ENCODE measurements at places on chromosomes 11 and 22. TPM values are rescaled to one million over a fixed set of nuclear protein-coding genes. Genes with fewer than 3 reads are reported as not detected.
A peak's percentile ranks its signal among the peaks of the same experiment; 100 is the strongest.

- H3K4me3 ChIP-seq, result no peak overlapping the region
- no peak for DNase-seq
- H3K4me1 ChIP-seq, result 0 out of 2 replicates have a peak, but pooled peaks cover 8% of the 10 kb centered on the region
- H3K27ac ChIP-seq, result no peak overlapping the region
- H3K36me3 ChIP-seq, result no peaks in the 10 kb centered on the region
Observed at GRCh38 chr11:33449798-33450197, 192.6 kb downstream of the HIPK3 start.

- H3K4me3 ChIP-seq, result no peak overlapping the region
- H3K27ac ChIP-seq, result peak overlapping the region; percentile 20
- H3K27me3 ChIP-seq, result no peaks in the 10 kb centered on the region
- peaks cover 49% of the 10 kb centered on the region for H3K4me1 ChIP-seq
Observed at GRCh38 chr11:117715801-117716200, 81.2 kb downstream of the DSCAML1 start.

DNA sequence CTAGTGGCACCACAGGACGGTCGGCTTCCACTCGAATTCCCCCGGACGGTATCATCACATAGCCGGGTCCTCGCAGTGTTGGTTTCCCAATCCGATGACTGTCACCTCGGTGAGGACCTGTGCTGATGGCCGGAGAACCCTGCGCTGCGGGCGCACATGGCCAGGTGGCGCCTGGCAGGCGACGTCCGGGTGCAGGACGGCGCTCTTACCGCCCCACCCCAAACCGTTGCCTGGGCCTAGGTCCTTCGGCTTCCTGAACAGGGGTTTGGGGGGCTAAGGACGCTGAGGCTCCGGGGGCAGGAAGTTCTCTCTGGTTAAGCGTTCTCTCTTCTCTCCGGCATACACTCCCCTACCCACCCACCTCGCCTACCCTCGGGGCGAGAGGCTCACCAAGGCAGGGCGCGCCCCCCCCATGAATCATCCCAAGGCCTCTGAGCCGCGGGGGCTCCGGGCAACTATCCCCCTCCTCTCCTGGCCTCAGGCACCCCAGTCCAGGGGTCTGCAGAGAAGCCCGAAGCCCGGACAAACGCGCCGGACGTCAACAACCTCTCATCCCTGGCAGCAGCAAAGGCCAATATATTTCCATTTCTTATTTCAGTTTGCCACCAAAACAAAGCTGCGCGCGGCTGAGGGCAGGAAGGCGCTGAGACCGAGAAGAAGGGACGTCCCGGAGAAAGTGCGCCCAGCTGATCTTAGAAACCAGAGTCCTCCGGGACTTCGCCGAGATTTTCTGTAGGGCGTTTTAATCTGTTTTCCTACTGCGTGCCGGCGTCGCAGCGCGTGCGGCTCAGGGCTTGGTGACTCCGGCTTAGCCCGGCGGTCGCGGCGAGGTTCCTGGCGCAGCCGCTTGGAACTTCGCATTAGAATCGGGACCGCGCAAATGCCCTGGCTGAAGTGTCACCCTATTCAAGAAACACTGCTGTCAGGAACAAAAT is 5.6 kb downstream of the ALX4 start:
- no peaks in the 10 kb centered on the region for H3K4me1 ChIP-seq
- H3K27ac ChIP-seq, result no peak overlapping the region
- no peak overlapping the region for H3K4me3 ChIP-seq

DNA sequence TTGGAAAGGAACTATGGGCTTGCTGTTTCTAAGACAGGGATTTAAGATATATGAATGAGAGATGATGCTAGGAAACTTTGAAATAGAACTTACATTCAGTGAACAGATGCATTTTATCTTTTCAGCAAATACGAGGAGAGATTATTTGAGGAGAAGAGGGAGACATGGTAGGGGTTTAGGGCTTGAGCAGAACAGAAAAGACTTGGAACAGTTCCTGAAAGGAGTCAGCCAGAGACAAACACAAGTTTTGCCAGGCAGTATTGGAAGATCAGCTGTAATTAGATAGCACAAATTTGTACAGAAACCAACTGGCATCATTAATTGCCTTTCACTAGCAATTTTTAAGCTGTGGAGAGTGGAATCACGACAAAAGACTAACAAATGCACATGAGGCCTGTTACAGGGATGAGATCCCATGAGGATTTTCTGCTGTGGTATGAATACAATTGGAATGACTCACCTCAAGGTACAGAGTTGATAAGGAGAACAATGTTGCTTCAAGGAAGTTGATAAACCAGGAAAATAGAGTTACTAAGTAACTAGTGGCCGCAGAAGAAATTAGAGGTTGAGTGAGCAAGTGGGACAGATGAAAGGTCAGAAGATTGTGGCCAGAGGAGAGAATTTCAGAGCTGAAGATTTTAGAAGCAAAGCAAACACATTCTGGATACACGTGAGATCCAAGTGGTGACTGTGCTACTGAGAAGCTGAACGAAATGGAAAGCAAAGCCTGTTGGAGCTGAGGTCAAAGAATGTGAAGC is 67.9 kb downstream of the CYB5R2 start:
- H3K27me3 ChIP-seq, result no peaks in the 10 kb centered on the region
- H3K4me3 ChIP-seq, result peak overlapping the region; percentile 35
- H3K27ac ChIP-seq, result no peak overlapping the region
- peak; percentile 83 for DNase-seq
- H3K4me1 ChIP-seq, result peaks cover 69% of the 10 kb centered on the region
- peaks cover 4% of the 10 kb centered on the region for H3K36me3 ChIP-seq

GRCh38 chr11:43035086-43035485 is 276.7 kb upstream of the API5 start:
- no peak overlapping the region for H3K4me3 ChIP-seq
- no peak overlapping the region for H3K27ac ChIP-seq
- no peak for DNase-seq
- no peaks in the 10 kb centered on the region for H3K36me3 ChIP-seq

DNA sequence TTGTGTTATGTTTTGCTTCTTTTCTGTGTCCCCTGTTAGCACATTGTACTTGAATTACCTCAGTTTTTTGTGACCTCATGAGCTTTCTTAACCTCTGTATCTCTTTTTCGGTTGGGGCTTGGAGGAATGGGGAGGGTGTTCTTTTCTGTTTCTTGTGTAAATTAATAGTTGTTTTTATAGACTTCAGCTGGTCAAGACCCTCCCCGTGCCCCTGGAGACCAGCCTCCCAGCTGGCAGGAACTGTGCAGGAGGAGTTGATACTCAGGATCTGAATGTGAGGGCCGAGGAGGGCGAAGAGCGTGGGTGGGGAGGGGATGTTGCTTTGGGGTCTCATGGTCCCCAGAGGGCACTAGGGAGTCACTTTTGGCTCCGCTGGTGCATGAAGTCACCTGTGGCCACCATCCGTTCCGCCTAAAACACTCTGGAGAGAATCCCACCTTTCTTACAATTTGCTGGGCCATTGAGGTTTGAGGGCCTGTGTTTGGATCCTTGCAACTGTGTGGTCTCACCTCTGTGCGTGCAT is 44.3 kb upstream of the NNMT start:
- no peaks in the 10 kb centered on the region for H3K36me3 ChIP-seq
- no peaks in the 10 kb centered on the region for H3K27me3 ChIP-seq
- no peaks in the 10 kb centered on the region for H3K4me1 ChIP-seq
- no peak overlapping the region for H3K27ac ChIP-seq
- DNase-seq, result no peak
- H3K4me3 ChIP-seq, result no peak overlapping the region

GRCh38 chr11:110860461-110860860 is 148.2 kb upstream of the ARHGAP20 start:
- H3K27me3 ChIP-seq, result no peaks in the 10 kb centered on the region
- no peaks in the 10 kb centered on the region for H3K4me1 ChIP-seq
- no peak for DNase-seq
- H3K4me3 ChIP-seq, result no peak overlapping the region

- H3K27ac ChIP-seq, result no peak overlapping the region
- H3K4me1 ChIP-seq, result no peaks in the 10 kb centered on the region
- H3K36me3 ChIP-seq, result no peaks in the 10 kb centered on the region
- no peak overlapping the region for H3K4me3 ChIP-seq
- DNase-seq, result no peak
- no peaks in the 10 kb centered on the region for H3K27me3 ChIP-seq
Observed at GRCh38 chr22:34111210-34111824, 191.0 kb upstream of the LARGE1 start.

DNA sequence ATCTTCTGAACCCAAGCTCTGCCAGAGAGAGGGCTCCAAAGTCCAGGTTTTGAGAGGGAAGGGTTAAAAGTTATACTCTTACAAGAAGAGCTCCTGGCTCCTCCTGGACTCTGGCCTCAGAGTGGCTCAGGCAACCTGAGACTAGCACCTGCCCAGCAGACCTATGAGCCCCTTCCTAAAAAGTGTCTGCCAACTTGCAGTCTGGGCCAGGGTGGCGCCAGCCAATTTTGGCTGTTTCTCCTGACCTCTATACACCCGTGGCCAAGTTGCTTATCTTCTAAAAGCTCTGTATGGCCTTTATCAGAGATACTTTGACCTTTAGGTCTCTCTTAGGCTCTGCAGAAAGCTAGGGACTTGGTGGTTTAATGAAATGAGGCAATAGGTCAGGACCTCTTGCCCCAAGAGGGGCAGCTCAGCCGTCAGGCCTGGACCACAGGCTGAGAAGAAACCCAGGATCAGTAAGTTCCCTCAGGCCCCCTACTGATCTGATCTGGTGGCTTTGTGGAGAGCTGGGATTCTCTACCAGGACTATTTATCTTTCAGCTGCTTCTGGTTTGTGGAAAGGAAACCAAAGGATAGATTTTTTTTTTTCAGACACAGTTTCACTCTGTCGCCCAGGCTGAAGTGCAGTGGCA is 10.3 kb upstream of the UCP3 start:
- H3K36me3 ChIP-seq, result no peaks in the 10 kb centered on the region
- H3K4me3 ChIP-seq, result no peak overlapping the region
- peaks cover 31% of the 10 kb centered on the region for H3K4me1 ChIP-seq
- DNase-seq, result no peak
- H3K27me3 ChIP-seq, result no peaks in the 10 kb centered on the region
- peak overlapping the region; percentile 9 for H3K27ac ChIP-seq

- H3K4me1 ChIP-seq, result no peaks in the 10 kb centered on the region
- H3K4me3 ChIP-seq, result no peak overlapping the region
- DNase-seq, result no peak
- no peaks in the 10 kb centered on the region for H3K36me3 ChIP-seq
- no peaks in the 10 kb centered on the region for H3K27me3 ChIP-seq
Observed at GRCh38 chr22:16956290-16956689, 51.7 kb downstream of the GAB4 start.

DNA sequence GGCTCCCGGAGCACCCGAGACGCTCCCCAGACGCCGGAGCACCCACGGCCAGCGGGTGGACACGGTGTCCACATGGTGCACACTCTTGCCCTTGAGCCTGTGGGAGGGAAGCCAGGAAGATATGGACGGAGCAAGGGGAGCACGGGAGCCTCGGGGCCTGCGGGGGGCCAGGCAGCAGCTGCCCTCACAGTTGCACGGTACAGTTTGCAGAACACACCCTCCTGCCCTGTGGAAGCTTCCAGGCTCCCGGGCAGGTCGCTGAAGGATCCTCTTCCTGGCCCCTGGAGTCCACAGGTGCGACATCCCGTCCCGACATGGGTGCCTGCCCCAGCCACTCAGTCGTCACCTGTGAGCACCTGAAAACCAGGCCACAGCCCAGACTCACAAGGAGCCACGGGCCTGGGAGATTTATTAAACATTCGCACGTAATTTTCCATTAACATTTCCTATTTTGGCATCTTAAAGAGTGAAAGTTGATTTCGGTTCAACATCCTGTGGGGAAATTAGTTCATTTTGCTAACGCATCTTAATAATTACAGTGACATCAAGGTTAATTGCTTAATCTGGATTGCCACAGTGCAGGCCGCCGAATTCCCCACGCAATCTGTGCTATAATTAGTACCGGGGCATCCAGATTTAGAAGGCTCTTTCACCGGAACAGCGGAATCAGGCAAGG is 253.3 kb downstream of the BRD1 start:
- no peak for DNase-seq
- H3K4me3 ChIP-seq, result no peak overlapping the region
- no peak overlapping the region for H3K27ac ChIP-seq
- no peaks in the 10 kb centered on the region for H3K36me3 ChIP-seq
- H3K4me1 ChIP-seq, result no peaks in the 10 kb centered on the region

GRCh38 chr11:128512474-128512996 is 74.8 kb downstream of the ETS1 start:
- H3K4me1 ChIP-seq, result no peaks in the 10 kb centered on the region
- no peak overlapping the region for H3K4me3 ChIP-seq
- no peaks in the 10 kb centered on the region for H3K36me3 ChIP-seq
- peaks cover 2% of the 10 kb centered on the region for H3K27me3 ChIP-seq
- DNase-seq, result no peak

DNA sequence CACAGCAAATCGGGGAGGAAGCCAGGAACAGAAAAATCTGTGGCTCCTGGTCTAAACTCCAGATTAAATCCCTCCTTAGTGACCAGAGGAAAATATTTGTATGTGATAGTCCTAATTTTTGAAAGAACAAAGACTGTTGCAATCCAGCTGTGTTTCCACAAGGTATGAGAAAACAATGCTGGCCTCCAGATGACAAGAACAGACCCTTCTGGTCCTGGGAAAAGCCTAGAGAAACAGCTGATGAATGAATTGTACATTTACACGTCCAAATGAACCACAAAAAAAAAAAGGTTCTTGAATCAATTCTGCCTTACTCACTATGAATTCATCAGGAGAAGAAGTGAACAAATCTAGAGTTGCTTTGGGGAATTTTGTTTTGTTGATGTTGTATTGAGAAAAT is 63.7 kb downstream of the ETS1 start:
- no peaks in the 10 kb centered on the region for H3K36me3 ChIP-seq
- H3K27me3 ChIP-seq, result peaks cover 1% of the 10 kb centered on the region
- no peak overlapping the region for H3K27ac ChIP-seq
- peaks cover 7% of the 10 kb centered on the region for H3K4me1 ChIP-seq

DNA sequence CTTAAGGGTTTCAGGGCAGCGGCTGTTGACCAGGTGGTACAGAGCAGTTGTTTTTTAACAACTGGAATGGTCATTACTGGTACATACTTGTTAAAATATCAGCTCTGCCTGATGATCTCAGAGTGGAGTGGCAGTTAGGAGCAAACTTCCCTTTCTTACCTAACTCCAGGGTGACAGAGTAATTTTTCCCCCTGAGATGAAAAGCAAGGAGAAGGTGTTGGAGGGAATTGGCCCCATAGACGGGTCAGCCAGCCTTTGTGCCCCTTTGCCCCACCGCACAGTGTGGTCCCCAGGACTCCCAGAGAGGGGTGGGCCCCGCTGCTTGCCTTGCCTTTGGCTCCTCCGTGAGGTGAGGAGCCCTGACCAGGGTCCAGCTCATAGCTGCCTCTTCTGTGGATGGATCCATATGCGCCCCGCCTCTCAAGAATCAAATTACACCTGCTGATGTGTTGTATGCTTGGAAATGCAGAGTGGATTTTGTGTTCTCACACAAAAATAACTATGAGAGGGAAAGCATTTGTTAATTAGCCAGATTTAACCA is 27.0 kb upstream of the SORL1-AS1 start:
- H3K27me3 ChIP-seq, result no peaks in the 10 kb centered on the region
- H3K36me3 ChIP-seq, result no peaks in the 10 kb centered on the region
- peaks cover 13% of the 10 kb centered on the region for H3K4me1 ChIP-seq

DNA sequence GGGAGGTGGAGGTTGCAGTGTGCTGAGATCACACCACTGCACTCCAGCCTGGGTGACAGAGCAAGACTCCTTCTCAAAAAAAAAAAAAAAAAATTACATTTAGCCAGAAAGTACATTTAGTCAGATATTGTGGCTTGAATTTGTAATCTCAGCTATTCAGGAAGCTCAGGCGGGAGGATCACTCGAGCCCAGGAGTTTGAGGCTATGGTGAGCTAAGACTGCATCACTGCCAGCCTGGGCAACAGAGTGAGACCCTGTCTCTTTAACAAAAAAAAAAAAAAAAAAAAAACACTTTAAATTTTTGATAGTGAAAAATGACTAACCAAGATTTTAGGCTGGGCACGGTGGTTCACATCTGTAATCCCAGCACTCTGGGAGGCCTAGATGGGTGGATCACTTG is 27.3 kb downstream of the MRTFA start:
- no peaks in the 10 kb centered on the region for H3K27me3 ChIP-seq
- no peaks in the 10 kb centered on the region for H3K36me3 ChIP-seq
- no peak overlapping the region for H3K4me3 ChIP-seq
- H3K4me1 ChIP-seq, result peaks cover 14% of the 10 kb centered on the region

The UCP2 gene
- 144 TPM for total RNA-seq

The SEPTIN3 gene
- 2.2 TPM for total RNA-seq

The ALG9 gene
- total RNA-seq, result 57.4 TPM

The SCN2B gene
- not detected for total RNA-seq
